CMK (cell line): ENCODE measurements at places on chromosomes 2 and 18.

GRCh38 chr2:67448648-67449047 is 51.5 kb downstream of the ETAA1 start:
- no peak for DNase-seq

GRCh38 chr2:28348149-28348567 is 44.5 kb upstream of the FOSL2 start:
- DNase-seq: no peak

DNA sequence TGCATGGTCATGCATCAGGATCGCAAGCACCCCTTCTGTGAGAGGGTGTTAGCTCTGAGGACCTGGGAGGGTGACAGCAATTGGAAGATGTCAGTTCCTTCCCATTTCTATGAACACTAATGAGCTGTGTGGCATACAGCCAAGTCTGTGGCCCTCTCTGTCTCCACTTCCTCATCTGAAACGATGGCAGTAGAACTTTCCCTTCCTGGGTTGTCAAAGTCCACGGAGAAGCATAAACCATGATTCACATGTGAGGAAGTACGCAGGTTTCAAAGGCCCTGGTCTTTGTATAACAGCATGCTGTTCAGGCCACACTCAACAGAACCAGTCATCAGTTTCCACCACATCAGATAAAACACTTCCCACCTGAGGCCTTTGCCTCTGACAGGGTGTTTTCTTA is 167.4 kb upstream of the RAB6C start:
- DNase-seq: no peak

GRCh38 chr2:197950006-197950405 is 145.6 kb downstream of the PLCL1 start:
- no peak for DNase-seq

DNA sequence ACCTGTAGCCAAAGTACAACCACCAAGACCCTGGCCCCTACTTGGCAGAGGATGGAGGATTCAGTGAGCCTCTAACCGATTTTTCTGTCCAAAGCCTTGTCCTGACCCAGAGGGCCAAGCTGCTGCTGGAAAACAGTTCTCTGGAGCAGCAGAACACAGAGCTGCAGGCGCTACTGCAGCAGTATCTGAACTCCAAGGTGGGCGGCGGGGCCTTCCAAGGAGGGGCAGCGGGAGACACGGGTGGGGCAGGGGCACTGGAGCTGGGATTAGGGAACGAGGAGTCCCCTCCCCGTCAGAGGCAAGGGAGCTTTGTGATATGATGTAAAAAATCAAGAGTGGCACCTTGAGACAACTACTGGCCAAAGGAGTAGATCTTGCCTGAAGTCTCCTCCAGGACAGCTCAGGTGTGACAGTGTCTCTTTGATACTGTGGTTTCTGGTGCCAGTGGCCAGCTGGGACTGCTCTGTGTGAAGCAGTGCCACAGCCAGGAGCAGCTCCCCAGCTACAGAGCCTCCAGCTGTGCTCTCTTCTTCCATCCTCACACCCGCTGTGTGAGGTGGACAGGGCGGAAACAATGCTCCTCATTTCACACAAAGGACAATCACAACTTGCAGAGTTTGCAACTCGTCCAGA is 22.8 kb downstream of the OTOF start:
- DNase-seq: no peak

- no peak for DNase-seq
Measured at GRCh38 chr2:130796290-130796689, 40.4 kb upstream of the ARHGEF4 start.
